ENCODE measurements at places on chromosomes 4 and X.

DNA sequence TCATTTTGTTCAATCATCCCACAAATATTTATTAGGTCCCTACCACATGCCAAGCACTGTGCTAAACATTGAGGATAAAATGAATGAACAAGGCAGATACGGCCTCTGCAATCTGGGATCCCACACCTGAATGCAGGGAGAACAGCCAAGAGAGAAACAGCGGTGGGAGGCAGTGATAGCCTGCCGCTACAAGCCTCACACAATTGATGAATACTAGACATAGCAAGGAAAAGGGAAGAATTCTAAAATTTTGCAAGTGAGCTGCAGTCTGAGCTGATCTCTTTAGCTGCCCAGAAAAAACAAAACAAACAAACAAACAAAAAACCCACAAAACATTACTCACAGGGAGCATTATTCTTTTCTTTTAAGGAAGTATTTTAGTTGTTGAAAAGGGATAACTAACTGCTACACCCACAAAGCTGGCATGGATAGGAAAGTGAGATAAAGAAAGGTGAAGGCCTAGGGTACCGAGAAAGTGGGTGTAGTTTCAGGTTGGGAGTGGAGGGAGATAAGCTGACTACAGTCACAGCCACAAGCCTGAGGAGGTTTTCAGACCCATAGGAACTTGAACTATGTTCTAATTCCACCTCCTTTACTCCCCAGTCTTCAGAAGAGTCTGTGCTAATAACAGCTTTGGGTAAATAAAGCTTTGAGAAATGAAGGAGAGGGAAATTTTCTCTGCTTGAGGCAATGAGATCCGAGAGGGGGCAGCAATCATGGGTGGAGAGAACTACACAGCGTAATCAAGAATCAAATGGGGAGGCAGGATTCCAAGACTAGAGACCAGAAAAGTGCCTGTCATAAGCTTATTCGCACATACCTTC lies 85.4 kb downstream of the SH3RF1 start:
- no peak for DNase-seq

- DNase-seq = no peak
These were observed 25.3 kb upstream of the LEF1 start for GRCh38 chr4:108193886-108194672.

DNA sequence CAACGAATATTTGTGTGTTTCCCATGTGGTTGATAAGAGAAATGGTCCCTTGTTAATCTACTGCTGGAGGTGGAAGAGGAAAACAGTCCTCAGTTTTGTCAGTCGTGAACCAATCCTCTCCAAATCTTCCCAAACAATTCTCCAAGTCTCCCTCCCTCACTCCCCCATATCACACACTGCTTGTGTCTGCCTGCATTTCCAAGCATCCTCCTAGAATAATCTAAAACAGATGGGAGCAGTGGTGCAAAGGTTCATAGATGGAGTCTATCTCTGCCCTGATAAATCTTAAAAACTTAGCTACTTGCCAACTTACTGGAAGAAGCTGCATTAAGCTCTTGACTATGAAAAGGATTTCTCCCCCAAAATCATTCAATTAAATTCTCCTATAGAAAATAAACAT lies 43.7 kb upstream of the SH3KBP1 start:
- DNase-seq = no peak

GRCh38 chrX:71067712-71068043 lies 456 bp downstream of the SNX12 start:
- DNase-seq = no peak

DNA sequence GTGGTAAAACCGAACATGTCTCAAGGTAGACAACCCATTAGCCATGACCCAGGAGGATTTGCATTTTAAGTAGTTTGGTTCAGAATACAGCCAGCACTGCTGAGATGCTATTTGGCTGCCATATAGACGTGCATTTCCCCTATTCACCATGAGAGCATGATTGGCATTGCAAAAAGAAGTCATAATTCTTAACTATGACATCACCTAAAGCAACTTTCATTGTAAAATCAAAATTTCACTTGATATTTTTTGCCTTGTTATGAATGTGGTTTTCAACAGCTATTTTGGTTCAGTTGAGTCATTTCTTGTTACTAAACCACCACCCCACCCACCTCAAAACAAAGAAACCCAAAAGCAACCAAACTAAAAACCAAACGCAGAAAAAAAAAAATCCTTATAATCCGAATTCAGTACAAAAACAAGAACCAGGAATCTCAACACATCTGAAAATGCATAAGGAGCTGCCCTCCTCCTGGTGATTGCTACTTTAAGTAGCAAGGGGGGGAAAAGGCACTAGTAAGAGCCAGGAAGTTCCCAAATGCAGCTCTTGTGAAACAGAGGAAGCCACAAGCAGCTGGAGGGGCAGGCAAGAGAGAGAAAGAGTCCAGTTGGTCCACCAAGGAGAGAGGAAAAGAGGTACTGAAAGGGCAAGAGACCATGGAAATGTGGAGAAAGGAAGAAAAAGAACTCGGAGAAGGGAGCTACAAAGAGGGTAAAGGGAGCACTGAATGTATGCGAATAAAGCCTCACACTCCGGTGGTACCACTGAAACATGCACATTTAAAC lies 3.1 kb downstream of the SLITRK4 start:
- DNase-seq = no peak

- no peak for DNase-seq
These were observed 22.7 kb upstream of the SEPSECS start for GRCh38 chr4:25182937-25183336.

GRCh38 chr4:85826060-85826678 lies 351.2 kb downstream of the ARHGAP24 start:
- DNase-seq = no peak

DNA sequence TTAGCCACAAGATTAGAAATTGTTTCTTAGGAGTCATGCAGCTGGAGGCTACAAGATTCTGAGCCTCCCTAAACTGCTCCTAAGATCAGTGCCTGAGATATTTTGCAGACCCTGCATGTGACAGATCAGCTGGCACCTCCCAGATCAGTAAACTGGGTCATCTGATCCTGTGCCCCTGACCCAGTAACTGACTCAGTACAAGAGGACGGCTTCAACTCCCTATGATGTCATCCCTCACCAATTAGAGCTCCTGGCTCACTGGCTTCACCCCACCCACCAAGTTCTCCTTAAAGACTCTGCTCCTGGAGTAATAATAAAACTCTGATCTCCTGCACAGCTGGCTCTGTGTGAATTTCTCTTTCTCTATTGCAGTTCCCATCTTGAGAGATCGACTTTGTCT lies 45.4 kb upstream of the PNPLA4 start:
- DNase-seq = no peak

DNA sequence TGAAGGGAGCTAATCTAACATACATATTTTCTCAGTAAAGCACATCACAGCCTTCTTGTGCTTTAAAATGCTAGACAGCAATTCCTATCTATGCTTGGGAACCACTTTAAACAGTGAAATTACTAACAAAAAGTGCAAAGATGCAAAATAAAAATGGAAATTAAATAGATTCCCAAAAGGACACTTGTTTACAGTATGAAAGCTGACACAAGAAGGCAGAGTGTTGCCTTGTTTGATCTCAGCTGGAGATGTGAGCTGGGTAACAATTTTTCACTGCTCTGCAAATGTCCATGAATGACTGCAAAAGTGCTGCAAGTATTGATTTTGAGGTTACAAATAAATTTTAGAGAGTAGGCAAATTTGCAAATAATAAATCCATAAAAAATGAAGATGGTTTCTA lies 22.3 kb downstream of the GRIA2 start:
- DNase-seq = no peak

DNA sequence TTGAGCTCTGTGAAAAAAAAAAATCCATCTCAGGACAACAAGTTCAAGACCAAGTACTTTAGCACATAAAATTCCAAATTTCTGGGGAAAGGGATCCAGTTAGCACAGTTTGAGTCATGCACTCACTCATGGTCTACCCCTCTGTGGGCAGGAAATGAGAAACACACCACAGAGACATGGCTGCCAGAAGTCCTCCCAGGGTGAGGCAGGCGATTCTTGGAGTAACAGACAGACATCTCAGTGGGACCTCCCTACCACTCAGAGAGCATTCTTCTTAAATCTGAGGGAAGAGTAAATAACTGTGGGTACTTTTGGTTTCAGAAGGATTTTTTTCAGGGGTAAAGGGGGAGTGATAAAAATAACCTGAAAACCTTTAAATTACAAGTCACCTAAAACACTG lies 14.1 kb downstream of the CXCL1 start:
- no peak for DNase-seq

GRCh38 chrX:130829526-130830515 lies 73.2 kb downstream of the ENOX2 start:
- no peak for DNase-seq

DNA sequence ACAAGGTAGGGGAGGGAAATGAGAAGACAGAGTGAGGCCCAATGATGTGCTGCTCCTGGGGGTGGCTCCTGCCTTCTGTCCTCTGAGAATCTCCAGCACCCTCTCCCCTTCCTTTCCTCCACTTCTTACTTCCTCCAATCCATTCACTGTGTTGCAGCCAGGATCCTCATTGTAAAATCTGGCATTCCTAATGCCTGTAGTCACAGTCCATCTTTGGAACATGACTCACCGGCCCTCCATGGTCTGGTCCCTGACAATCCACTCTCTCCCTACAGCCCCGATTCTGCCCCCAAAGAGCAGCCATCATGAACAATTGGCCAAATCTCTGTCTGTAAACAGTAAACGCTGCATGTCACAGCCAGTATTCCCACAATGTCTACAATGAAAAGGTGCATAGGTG lies 72.9 kb downstream of the CLNK start:
- no peak for DNase-seq

GRCh38 chrX:119008110-119008744 lies 33.8 kb downstream of the LONRF3 start:
- no peak for DNase-seq

- DNase-seq = no peak
These were observed 119.0 kb downstream of the APBB2 start for GRCh38 chr4:41095192-41095872.

DNA sequence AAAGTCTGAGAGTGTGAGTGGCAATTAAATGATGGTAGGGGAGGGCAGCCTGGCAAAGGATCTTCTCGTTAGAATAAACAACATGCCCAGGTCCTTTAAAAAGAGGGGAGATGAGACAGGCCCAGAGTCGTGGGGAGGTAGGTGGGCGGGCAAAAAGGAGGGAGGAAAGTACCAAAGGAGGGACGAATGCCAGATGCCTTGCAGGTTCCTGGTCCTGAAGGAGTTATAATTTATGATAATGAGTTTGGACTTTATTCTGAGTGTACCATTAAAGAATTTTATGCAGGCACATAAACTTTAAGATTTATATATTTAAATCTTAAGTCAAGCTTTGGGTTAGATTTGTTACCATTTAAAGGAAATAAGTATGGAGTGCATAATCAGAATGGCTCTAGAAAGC lies 62.3 kb upstream of the SMARCA5 start:
- DNase-seq = no peak

GRCh38 chr4:164438321-164438720 lies 315.6 kb upstream of the SMIM31 start:
- DNase-seq = no peak

- DNase-seq = no peak
These were observed 64.1 kb upstream of the TENM3 start for GRCh38 chr4:182179105-182179504.

GRCh38 chr4:11631416-11631815 lies 202.7 kb upstream of the HS3ST1 start:
- DNase-seq = no peak

- DNase-seq = no peak
These were observed 213.7 kb upstream of the ZIC3 start for GRCh38 chrX:137352101-137352660.

DNA sequence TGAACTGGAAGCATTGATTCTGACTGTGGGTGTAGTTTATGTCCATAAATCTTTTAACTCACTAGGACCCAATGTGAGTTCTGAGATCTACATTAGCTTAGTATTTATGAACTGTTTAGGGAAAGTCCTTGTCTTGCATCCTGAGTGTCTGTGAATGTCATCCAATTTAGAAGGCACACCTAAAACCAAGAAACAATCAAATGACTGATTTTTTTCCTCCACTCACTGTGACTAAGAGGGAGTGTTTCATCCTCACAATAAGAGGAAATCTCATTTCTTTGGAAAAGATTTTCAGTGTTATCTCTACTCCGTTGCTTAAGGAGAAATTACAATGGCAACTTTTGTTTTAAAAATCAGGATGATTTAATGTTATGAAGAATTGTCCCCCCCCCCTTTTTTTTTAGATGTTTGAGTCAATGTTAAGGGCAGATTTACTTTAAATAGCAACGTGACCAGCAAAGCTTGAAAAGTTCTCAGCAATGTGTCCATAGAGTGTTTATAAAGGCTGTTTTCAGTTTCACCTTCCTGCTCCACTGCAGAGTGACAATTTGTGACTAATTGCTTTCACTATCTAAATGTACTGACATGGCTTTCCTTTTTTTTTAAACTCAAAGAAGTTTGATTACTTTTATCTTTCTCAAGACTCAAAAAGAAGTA lies 173.0 kb downstream of the SPCS3 start:
- DNase-seq = no peak

DNA sequence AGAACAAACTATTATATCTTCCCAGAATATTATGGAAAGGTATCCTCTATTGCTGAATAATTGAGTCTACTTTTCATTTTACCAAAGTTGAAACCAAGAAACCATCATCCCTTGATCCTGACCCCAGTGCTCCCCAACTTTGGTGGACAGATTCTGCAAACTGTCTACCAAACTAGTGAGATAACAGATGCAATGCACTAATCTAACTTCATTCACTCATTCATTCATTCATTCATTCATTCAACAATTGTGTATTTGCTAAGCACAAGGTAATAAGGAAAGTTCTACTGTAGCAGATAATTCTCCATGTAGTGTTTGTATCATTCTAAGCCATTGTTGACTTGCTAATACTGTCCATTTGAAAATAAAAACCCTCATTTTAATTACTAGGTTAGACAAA lies 150.6 kb downstream of the UNC5C start:
- no peak for DNase-seq

DNA sequence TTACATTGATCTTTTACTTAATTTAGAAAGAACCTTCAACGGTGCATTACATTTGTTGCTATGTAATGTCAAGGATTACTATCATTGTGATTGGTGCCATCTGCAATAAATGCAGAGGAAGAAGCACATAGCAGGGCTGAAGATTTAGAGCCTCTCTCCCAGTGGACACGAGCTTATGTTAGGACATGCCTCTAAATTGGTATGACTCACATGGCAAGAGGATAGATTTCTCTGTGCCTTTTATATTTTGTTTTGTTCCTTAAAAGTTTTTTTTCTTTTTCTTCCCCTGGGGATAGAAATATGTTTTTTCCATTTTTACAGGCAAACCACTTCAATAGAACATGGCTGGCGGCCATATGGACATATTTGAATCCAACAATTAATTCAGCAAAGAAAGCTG lies 205.0 kb upstream of the HAND2 start:
- DNase-seq = no peak

Measured in thoracic aorta (tissue), 2 donors.